Aorta (tissue), 5 donors: ENCODE measurements at places on chromosomes 5 and 9. TPM values are rescaled to one million over a fixed set of nuclear protein-coding genes. Genes with fewer than 3 reads are reported as not detected.

Gene BTNL8
- polyA plus RNA-seq, result 2.0 TPM

Gene ADAMTS13
- polyA plus RNA-seq, result 2.0 TPM

Gene PCDHB13
- polyA plus RNA-seq, result 0.75 TPM

Gene IFNK
- not detected for polyA plus RNA-seq

Gene LHFPL2
- 20.0 TPM for polyA plus RNA-seq

DNA sequence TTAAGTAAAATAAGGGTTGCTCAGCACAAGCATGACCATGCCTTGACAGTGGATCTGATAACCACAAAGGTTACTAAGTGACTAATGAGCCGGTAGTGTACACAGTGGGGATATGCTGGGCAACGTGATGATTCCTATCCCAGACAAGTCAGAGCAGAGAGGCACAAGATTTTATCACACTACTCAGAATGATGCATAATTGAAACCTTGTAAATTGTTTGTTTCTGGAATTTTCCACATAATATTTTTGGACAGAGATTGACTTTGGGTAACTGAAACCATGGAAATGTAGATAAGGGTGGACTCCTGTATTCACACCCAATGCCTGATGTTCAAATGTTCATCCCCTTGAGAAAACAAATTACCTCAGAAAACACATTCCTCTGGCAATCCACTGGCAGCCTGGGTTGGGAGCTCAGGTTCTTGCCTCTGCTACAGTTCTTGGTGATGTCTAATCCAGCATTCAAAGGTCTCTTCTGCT lies 16.2 kb upstream of the ERAP1 start:
- DNase-seq, result no peak

- DNase-seq, result no peak
Observed at GRCh38 chr5:144634138-144634537, 463.5 kb downstream of the KCTD16 start.

DNA sequence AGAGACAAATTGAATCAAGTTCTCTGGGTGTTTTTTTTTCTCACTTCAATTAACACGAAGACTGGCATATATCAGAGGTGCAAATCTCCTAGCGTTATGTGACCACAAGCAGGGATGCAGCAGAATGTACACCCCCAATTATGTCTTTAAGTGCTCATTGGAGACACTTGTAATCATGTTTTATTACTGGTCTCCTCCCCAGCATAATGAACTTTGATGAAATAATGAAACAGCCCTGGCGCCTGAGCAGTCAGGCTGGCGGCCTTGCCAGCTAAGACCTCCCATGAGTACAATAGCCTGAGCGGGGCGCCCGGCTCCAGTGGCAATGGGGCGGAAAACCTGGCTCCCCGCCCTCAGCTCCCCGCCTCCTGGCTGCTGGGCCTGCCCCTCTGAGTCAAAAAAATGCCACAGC lies 209.4 kb upstream of the MSX2 start:
- no peak for DNase-seq

DNA sequence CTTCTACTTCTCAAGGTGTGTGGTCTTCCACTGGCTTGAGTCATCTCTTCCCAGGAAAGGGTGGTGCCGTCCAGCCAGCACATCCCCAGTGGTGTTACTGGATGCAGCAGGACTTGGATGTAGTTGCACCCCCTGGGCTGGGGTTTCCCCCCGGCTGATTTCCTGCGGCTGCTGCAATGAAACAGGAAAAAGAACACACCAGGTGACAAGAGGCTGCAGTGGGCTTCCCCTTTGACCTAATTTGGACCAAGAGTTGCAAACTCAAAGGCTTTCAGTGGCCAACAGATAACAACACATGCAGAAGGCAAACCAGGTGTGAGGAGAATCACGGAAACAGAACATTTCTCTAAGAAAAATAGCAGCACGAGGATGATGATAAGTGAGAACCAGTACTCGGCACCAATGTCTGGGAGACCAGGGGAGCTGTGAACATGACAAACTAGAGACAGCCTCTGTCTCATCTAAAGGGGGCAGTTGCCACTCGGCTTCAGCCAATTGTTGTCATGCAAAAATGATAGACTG lies 83.7 kb downstream of the PDE6A start:
- no peak for DNase-seq
